Effector memory CD8-positive, alpha-beta T cell (primary cell): ENCODE measurements at places on chromosomes 7 and 10.

DNA sequence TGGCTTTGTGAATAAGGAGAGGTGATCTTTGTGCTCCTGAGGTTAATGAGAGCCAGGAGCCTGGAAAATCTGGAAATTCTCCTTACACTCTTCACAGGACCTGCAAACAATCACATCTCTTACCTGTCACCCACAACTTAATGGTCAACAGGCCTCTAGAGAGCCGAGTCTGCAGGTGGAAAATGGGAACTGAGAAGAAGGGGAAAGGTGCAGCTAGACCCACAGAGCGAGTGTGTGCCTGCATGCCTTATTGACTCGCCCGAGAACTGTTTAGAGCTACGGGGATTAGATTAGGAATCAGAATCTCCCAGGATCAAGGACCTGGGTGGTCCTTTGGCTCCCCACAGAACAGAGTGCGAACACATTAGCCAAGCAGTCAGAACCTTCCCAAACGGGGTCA, 329.6 kb downstream of the PTEN start:
- DNase-seq = no peak

GRCh38 chr10:108421266-108421665, 1256.8 kb upstream of the SORCS1 start:
- no peak for DNase-seq

DNA sequence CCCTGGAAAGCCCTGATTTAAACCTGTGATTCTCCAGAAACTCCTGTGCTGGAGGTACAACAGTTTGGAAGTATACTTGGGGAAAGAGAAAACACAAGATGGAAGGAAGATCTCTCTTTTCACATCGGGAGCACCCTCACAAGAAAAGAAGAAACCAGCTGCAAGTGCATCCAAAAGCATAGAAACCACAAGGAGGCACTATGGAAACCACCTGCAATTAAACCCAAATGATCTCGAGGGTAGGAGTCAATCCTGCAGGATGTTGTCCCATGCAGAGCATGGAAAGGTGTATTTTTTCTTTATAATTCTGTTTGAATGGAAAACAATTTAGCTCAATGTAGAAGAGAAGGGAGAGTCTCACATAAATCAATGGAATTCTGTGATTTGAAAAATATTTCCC, 210.5 kb downstream of the TWIST1 start:
- DNase-seq = no peak

DNA sequence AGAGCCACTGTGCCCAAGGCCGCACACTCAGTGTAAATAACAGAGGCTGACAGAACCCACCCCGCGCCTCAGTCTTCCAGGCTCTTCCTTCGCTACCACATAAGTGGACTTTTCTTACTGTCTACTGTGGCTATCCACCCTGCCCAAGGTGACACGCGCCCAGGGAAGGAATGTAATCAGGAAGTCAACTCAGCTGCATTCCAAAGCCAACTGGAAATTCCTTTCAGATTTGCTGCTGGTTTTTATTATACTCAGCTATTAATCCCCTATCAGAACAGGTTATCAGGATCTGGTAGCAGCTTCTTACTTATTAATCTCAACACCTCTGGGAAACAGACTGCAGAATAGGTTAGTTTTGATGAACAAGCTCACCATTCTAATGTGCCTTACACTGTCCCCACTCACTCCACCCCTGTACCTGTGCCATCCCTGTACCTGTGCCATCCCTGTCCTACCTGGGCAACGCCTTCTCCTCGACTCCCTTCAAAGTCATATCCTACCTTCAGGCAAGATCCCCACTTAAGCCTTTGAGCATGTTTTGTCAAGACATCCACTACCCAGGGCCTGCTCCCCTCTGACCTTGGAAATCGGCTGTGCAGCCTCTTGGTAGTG, 90.7 kb downstream of the NHLRC2 start:
- DNase-seq = no peak

- no peak for DNase-seq
Measured at GRCh38 chr7:51065766-51066165, 250.8 kb downstream of the COBL start.

DNA sequence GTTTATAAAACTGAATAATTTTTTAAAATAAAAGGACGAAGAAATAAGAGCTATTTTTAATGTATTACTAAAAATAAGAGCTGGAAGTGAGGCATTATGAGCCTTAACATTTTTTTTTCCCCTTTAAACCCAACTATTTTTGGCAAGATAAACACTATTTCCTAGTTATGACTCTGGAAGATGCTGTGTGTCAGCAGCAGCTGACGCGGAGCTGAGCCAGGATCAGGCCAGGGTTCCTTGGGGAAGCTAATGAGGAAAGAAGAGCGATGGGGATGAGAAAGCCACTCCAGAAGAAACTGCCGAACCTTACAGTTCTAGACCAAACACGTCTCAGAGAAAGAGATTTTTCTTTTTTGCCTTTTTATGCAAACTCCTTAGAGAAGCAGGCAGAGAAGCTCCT, 85.9 kb downstream of the USP6NL start:
- DNase-seq = no peak
